ENCODE measurements at places on chromosomes 6 and 20.

DNA sequence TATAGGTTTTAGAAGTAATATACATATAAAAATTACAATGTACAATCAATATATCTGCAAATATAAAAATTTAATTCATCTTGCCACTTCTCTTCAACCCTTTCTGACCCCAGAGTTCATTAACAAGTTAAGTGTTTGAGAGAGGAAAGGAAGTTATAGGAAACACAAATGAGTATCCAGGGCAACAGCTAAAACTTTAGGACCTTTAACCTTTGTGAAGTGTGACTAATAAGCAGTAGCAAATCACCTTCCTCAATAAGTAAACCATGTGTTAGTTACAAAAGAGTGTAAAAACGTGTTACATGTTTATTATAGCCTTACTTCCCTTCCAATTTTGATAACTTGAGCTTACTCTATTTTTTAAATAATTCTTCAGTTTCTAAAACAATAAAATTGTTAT is 73.4 kb upstream of the SIM1 start:
- DNase-seq: no peak

GRCh38 chr6:168126566-168127383 is 47.8 kb upstream of the FRMD1 start:
- DNase-seq: no peak

- DNase-seq: no peak
These were observed 1.3 kb downstream of the NUP153 start for GRCh38 chr6:17705428-17705777.

- no peak for DNase-seq
These were observed 17.6 kb upstream of the HLA-F start for GRCh38 chr6:29705389-29706231.

DNA sequence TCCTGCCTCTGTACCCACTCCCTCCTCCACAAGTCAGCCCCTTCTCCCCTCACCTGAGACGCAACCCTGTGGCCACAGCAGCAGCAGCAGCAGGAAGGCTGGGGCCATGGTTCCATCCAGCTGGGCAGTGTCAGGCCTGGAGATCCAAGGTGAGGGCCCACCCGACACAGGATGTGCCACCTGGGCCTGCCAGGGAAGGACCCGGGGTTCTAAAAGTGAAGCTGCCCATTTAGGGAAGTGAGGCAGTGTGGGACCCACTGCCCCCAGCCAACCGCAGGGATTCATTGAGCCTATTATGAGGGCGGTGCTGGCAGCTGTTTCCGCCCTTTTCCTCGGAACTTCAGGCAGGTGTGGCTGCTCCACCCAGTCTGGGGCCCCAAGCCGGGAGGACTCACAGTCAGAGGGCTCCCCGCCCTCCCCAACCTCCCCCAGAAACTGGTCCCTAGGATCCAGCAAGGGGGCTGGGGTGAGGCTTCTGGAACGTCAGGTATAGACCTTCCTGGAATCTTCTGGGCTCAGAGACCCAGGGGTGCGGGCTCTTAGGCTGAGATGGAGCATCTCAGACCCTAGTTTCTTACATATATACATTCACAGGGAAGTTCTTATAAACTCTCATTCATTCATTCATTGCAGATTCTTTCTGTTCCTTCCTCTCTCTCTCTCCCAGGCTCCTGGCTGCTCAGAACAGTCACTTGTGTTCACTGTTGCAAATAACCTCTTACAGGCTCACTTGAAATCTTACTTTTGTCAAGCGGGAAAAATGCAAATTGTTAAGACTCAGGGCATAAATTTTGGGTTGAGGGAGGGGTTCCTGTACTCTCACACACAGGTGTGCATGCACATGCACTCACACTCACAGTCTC is at the start of gene TREML2:
TSS of gene TREML2 (minus strand) at position 249 of the 863 bp plus-strand sequence. CDS start at position 108, 141 bp downstream.
- no peak for DNase-seq

DNA sequence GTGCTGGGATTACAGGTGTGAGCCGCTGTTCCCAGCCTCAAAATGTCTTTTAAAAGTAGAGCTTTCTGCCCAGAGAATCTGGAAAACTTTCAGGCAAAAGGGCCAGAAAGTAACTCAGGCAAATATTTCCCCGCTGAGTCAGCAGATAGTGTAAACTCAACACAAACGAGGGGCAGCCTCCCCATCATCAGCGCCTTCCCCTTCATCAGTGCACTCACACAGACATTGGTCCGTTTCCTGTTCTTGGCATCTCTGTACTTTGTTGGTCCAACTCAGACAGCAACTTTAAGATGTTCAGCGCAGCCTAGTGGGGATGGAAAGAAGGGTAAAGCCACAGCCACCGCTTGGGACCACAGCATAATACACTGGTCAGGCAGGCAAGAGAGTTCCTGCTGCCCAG is 69.5 kb downstream of the CSE1L start:
- DNase-seq: no peak

DNA sequence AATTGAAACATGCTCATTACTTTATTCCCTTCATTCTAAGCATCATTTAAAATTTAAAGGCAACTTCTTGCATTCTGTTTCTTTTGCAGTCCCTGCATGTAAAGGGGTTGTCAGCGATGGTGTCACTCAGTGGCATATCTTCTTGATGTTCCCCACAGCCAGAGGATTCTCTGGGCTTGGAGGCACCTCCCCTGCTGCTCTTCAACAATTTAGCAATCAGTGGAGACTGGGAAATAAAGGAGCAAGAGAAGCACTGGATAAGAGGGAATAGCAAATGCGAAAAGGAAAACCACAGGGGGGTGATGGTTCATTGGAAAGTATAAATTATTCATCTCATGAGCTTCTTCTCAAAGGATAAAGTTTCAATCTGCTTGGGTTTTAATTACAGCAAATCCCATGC is 30.7 kb upstream of the MC3R start:
- DNase-seq: no peak

DNA sequence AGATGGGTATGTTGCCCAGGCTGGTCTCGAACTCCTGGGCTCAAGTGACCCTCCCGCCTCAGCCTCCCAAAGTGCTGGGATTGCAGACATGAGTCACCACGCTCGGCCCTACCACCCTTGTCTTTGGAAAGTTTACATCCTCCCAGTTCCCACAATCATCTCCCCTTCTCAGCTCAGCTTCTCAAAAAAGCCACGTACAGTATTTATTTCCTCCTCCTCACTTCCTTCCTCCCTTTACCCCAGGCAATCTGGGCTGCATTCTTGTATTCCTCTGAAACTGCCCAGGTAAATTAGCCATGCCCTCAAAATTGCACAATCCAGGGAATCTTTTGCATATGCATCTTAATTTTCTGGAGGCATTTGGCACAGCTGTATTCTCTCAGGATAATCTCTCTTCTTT is 7.4 kb upstream of the SLC23A2 start:
- DNase-seq: no peak

DNA sequence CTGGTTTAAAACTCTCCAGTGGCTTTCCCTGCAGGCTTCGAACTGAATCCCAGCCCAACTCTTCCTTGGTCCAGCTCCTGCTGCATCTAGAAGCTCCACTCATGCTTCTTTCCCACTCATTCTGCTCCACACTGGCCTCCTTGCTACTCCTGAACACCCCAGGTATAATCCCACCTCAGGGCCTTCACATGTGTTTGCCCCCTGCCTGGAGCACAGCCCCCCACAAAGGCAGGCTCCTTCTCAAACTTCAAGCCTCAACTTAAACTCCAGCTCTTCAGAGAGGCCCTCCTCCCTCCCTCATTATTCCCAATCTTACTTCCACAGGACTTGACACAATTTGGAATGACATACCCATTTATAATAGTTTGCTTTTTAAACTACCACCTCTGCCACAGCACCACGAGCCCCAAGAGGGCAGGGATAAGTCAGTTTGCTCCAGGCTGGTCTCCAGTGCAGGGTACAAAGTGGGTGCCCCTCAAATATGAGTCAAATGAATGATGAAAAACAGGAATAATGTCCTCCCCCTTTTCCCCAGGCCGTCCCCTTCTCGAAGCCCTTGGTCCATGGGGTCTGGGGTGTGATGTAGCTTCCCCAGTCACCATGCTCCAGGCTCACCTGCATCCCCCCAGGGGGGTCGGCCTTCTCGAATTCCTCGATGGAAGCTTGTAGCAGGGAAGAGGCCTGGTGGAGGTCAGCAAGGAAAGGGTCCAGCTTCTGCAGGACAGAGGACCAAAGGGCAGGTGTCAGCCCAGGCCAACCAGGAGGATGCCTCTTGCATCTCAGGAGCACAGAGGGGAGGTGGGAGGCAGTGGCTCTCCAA is 37.4 kb downstream of the KIAA1755 start:
- DNase-seq: no peak

DNA sequence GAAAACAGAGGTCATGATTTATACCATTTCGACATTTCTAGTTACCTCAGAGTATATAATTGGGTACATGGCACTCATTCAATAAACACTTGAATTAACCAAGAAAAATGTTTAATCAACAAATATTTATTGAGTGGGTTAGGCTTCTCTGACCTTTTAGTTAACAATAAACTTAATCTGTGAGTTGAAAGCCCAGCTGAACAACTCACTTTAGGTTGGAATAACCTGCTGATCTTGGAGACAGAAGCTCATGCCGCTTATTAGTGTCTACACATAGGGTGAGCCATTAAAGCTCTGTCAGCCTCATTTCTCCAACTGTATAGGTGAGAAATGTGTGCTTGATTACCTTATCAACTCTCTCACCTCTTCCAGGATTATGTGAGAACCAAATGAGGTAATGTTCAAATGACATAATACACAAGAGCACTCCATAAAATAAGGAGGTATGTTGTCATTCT is 98.2 kb upstream of the DTNBP1 start:
- DNase-seq: no peak

DNA sequence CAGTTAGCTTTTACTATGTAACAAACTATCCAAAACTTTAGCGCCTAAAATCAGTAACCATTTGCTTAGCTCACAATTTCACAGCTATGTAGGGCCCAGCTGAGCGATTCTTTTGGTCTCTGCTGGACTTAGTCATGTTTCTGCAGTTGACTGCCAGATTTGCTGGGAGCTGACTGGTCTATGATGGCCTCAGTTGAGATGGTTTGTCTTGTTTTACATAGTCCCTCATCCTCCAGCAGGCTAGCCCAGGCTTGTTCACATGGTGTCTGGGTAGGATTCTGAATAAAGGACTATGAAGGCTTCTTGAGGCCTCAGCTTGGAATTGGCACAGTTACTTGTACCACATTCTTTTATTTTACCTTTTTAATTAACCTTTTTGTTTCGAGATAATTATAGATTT is 247.8 kb upstream of the CHD6 start:
- DNase-seq: no peak

- DNase-seq: no peak
These were observed 164.1 kb upstream of the SGK1 start for GRCh38 chr6:134481966-134482365.

DNA sequence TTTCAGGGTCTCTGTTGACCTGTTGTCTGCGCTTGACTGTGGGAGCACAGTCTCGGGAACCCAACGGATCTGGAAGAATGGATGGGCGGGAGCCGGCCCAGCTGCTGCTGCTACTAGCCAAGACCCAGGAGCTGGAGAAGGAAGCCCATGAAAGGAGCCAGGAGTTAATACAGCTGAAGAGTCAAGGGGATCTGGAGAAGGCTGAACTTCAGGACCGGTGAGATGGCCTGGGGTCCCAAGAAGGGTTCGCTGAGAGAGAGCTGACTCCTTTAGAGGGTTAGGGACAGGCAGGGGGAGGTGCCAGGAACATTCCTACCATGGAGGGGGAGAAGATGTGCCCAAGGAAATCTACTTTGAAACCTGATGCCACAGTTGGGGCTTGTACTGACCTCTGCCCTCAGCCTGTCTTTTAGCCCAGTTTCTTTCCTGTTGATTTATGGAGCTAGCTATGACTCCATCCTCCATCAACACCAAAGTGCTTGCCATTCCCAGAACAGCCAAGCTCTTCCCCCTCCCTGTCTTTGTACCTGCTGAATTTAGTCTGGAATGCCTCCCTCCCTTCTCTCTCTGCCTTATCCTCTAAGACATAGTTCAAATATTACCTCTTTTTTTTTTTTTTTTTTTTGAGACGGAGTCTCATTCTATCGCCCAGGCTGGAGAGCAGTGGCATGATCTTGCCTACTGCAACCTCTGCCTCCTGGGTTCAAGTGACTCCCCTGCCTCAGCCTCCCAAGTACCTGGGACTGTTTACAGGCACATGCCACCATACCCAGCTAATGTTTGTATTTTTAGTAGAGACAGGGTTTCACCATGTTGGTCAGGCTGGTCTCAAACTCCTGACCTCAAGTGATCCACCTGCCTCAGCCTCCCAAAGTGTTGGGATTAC is 12.2 kb downstream of the CEP250 start:
- no peak for DNase-seq

GRCh38 chr6:29216528-29216927 is 45.8 kb downstream of the OR2J2 start:
- DNase-seq: no peak

DNA sequence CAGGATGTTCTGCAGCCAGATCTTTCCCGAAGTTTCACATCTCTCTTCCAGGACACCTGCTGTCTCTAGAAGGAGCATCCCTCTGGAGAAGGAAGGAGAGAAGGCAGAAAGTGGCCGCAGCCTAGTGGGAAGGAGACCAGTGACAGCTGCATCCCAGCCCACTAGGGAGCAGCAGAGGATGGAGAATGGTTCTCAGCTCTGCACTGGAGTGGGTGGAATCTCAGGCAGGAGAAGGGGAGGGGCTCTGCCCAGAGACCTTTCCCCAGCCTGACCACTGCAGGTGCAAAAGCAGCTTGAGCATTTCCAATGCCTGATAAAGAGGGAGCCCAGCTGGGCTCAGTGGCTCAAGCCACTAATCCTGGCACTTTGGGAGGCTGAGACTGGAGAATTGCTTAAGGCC is 32.3 kb downstream of the NCR2 start:
- no peak for DNase-seq

DNA sequence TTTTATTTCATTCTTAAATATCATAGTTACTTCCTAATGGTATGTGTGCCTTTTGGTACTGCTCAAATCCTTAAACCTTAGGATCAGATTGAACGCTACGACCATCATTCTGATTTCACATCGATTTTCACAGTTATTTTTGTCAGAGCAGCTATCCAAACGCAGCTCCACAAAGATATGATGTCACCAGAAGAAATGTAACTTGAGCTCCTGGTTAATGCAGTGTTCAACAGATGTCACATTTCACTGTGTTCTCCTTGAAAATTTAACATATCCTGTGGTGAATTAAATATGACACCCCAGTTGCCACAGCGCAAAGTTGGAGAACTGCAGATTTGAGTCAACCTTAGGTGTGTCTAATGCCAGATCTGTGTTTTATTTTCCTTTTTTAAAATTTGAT is 81.4 kb downstream of the CTNNBL1 start:
- no peak for DNase-seq

- DNase-seq: no peak
These were observed 37.1 kb downstream of the MAP1LC3A start for GRCh38 chr20:34595377-34596184.

- no peak for DNase-seq
These were observed 135.8 kb downstream of the PXDC1 start for GRCh38 chr6:3615391-3616380.

GRCh38 chr6:20313051-20313450 is 88.6 kb upstream of the E2F3 start:
- DNase-seq: no peak

GRCh38 chr20:47733892-47734291 is 51.4 kb downstream of the SULF2 start:
- no peak for DNase-seq

DNA sequence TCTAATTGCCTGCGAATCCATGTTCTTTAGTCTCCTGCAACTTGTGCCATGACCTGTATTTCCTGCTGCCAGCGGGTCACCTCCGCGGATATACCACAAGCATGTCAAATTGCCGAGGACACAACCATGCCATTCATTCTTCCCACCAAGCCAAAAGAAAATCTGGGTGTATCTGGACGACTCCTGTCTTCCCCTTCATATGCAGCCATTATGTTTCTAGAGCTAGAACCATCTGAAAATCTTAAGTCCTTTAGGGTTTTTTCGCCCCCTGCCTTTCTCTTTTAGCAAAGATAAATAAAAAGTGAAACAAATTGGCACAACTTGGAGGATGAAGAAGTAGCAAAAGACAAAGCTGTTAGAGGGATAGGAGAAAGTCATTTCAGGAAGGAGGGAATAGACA is 242.6 kb downstream of the ARID1B start:
- DNase-seq: no peak

All from esophagus squamous epithelium (tissue), 5 donors.